Stimulated activated CD4-positive, alpha-beta T cell treated with anti-CD3 and anti-CD28 coated beads, Interleukin-2, amount 100 ng/mL, for 48 hours (primary cell): ENCODE measurements at places on chromosomes 6 and 20.
A peak's percentile ranks its signal among the peaks of the same experiment; 100 is the strongest.

DNA sequence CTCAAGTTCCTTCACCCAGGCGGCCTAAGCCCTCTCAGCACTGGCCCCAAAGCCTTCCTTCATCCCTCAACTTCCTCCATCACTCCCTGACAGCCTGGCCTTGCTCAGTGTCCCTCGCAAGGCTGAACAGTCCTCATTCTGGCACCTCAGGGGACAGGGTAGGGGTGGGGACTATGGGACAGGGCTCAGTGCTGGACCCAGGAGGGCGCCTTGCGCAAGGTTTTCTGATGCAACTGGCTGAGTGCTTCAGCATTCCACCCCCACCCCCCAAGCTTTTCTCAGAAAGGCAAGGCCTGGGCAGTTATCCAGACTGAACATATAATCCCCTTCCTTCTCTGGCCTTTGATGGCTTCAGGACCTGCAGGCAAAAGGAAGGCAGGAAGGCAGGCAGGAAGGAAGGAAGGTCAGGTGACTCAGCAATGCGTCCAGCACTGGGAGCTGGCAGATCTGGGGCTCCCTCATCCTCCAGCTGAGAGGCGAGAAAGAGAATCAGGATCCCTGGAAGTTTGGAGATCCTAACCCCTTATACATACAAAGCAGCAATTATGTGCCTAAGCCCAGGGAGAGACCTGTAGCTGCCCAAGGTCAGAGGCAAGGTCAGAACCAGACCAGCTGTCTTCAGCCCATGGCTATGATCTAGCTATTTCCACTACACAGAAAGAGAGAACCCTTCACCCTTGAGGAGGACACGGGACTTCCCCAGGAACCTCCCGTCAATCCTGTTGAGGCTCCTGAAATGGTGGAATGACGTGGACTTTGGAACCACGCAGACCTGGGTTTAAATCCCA, 8.6 kb upstream of the TRIB3 start:
- no peak for DNase-seq

DNA sequence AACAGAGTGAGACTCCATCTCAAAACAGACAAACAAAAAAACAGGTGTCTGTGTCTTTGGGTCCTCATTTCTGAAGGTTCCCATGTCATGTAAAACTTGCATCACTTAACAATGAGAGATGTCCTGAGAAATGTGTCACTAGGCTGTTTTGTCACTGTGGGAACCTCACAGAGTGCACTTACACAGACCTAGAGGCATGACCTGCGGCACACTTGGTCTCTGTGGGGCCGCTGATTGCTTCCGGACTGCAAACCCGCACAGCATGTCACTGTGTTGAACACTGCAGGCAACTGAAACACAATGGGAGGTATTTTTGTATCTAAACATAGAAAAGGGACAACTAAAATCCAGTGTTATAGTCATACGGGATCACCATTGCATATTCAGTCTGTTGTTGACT, 42.3 kb upstream of the TMEM181 start:
- no peak for DNase-seq

DNA sequence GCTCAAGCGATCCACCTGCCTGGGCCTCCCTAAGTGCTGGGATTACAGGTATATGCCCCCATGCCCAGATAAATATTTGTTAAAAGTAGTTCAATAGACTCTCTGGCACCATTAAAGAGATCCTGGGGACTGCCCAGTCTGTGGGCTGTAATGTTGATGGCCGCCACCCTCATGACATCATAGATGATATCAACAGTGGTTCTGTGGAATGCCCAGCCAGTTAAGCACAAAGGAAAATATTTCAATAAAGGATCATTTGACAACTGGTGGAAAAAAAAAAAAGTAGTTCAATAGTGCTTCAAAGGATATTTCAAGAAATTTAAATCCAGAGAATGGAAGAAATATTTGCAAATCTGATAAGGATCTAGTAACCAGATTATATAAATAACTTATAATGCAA, 1.5 kb upstream of the CRIP3 start:
- no peak for DNase-seq

GRCh38 chr20:54995011-54995410, 519.6 kb downstream of the DOK5 start:
- DNase-seq, result no peak

GRCh38 chr6:108737594-108738546, 110.4 kb upstream of the ARMC2 start:
- peak; percentile 22 for DNase-seq

DNA sequence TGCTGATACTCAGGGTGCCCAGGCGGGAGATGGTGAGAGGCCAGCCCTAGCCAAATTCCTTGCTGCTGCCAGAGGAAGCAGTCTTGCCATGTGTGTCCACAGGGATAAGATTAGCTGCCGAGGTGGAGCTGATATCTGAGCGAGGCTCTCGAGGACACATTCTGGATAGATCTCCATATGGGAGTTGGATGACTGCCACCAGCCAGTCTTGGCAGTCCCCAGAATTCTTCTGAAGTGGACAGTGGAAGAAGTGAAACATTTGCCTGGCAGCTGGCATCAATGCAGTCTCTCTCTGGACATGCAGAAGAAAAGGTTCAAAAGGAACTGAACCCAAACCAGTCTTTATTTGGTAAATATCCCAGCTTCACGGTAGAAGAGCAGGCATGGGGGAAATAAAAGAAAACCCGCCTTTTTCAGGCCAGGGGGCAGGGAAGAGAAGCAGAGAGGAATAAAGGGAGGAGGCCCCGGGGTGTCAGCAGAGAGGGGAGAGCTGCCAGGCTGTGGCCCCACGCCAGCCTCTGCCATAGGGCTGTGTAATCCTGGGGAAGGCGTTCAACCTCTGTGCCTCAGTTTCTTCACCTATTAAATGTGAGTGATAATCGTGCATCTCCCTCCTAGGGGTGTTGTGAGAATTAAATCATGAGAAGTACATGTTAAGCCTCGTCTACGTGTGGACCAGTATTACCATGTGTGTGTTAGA, 3.7 kb upstream of the FUCA2 start:
- no peak for DNase-seq

DNA sequence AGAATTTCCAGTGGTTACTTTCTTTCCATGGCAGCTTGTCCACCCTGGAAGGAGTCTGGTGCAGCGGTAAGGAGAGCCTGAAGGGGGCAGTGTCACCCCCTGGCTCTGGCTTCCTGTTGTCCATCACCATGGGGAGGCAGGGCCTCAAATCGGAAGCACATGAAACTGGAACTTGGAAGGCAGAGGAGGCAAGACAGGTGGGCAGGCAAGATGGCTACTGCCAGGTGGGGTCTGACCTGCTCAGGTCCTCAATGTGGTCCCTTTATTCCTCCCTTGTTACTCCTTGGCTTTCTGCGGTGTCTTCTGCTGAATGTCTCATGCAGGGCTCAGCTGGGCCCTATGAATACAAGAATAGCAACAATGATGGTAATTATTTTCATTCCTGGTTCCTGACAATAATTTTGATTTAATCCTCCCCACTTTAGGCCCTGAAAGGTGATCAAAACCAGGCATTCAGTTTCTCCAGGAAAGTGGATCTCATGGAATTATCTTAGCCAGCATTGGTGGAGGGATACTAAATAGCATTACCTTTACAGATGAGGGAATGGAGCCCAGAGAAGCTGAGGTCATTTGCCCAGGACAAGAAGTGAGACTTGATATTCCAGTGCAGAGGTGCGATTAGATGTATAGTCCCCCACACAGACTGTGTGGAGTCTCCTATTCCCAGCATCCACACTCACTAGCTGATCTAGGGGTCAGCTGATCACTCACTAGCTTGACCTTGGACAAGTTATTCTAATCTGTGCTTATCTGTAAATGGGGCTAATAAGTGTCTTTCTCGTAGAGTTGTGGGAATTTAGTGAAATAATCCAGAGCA, 17.6 kb upstream of the SNAI1 start:
- peak; percentile 19 for DNase-seq

- no peak for DNase-seq
Measured at GRCh38 chr6:106066989-106067388, 19.1 kb upstream of the PRDM1 start.

GRCh38 chr6:80523010-80523409, 416.5 kb downstream of the BCKDHB start:
- no peak for DNase-seq

DNA sequence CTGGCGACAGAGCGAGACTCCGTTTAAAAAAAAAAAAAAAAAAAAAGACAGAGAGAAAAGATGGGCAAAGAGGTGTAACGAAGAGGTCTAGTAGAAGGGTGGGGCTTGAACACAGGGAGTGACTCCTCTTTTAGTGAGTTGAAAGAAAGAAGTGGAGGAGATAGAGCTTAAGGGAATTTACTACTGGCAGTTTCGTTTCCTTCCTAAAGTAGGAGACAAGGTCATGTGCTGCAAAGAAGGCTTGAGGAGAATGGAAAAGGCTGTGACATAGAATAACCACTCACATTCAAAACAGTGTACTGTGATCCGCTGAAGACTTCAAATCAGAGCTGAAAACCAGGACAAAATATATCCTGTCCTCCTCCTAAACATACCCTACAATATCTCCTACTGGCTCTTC, 63.8 kb upstream of the EIF2S2 start:
- no peak for DNase-seq

GRCh38 chr20:32481311-32482142, 103.6 kb downstream of the NOL4L start:
- DNase-seq, result no peak

DNA sequence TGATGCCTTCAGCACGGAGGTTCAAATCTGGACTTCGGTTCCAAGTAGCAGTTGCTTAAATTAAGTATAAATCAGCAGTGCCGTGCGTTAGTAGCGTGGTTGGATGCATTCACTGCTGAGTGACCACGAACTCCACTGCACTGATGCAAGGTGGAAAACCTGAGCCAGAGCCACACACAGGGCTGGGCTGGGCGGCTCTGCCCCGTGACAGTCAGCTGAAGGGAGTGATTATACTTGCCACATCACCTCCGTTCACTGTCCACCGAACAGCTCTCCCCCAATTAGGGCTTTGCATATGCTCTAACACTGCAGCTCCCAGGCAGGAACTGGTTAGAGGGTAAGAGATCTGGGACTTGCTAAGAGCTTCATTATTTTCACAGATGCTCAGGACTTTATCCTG, 22.2 kb downstream of the PPP1R3G start:
- DNase-seq, result no peak

- no peak for DNase-seq
Measured at GRCh38 chr20:7516621-7517111, 423.6 kb downstream of the HAO1 start.

GRCh38 chr6:105483492-105483891, 80.6 kb upstream of the PREP start:
- DNase-seq, result no peak

DNA sequence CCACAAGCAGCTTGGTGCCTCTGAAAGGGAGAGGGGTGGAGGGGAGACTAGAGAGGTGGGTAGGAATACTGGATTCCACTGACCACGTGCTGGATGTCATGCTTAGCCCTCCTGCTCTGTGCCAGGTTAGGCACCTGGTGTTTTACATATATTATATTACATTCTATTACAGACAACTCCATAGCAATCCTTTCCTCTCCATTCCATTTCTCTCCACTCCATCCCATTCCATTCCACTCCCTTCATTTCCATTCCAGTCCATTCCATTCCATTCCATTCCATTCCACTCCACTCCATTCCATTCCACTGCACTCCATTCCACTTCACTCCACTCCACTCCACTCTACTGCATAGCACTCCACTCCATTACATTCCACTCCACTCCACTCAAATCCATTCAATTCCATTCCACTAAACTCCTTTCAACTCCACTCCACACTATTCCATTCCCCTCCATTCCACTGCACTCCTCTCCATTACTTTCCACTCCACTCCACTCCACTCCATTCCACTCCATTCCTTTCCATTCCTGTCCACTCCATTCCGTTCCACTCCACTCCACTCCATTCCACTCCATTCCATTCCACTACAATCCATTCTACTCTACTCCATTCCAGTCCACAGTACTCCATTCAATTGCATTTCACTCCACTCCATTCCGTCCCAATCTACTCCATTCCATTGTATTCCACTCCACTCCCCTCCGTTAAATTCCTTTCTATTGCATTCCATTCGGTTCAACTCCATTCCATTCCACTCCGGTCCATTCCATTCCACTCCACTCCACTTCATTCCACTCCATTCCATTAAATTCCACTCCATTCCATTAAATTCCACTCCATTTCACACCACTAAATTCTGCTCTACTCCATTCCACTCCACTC, 27.2 kb upstream of the DEFB125 start:
- DNase-seq, result no peak

DNA sequence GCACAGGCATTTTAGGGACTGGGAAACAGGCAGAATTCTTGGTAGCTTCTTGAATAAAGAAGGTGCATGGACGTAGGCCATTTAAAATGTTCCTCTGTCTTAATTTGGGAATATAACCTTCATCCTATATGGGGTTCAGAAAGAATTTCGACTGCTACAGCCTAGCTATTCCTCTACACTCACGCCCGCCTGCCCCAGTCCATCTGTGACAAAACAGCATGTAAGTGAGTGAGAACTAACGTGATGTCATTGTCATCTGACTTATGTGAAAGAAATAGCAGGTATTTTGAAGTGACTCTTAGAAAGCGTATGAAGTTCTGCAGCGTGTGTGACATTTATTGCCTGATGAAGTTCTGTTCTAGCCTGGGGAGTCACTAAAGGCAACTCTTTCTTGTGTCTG, 52.2 kb upstream of the SLC22A1 start:
- no peak for DNase-seq

DNA sequence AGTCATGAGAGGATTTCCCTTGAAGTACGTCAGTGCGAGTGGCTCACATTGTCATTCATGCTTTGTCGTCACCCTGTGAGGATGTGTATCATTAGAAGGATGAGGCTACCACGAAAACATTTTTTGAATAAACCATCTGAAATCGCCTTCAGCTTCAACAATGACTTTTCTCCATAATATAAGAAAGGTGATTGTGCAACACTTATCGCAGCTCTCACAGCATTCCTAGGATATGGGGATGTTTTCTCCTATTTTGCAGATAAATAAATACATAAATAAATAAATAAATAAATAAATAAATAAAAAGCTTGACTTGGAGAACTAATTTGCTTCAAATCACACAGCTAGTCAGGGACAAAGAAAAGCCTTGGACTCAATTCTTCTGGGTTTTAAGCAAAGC, 326.5 kb downstream of the FOXA2 start:
- DNase-seq, result no peak

DNA sequence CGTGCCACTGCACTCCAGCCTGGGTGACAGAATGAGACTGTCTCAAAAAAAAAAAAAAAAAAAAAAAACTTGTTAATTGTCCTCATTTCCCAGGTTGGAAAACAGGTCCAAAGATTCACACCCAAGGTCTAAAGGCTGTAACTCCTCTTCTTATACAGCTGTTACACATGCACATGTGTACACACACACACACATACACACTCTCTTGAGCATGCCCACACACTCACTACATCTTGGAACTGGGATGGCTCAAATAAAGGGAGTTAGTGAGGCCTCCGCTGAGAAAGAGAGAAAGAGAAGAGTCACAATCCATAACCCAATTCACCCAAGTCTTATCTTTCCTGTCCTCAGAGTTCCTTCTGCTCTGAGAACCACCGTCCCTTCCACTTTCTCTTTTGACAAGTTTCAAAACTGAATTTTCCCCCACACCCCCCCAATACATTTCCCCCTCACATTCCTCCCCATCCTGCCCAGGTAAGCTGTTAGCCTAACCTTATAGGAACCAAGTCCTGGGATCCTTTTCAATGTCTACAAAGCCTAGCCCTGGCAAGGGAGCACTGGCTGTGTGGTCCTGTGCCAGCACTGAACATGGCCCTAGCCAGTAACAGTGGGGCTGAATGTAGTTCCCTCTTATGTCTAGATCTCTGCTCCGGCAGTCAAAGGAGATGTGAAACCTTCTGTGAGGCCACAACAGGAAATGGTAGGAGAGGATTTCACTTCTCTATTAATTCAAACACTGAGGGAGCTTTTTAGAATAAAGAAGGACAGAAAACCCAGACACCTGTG, 3.2 kb upstream of the HLA-DMB start:
- DNase-seq, result peak; percentile 24

GRCh38 chr6:41367700-41368099, 32.3 kb downstream of the NCR2 start:
- DNase-seq, result no peak
